Kidney glomerular epithelial cell (primary cell): ENCODE measurements at places on chromosomes 6 and 20.
A peak's percentile ranks its signal among the peaks of the same experiment; 100 is the strongest.

GRCh38 chr20:21512634-21513180, 1.2 kb downstream of the NKX2-2 start:
- no peak for DNase-seq

DNA sequence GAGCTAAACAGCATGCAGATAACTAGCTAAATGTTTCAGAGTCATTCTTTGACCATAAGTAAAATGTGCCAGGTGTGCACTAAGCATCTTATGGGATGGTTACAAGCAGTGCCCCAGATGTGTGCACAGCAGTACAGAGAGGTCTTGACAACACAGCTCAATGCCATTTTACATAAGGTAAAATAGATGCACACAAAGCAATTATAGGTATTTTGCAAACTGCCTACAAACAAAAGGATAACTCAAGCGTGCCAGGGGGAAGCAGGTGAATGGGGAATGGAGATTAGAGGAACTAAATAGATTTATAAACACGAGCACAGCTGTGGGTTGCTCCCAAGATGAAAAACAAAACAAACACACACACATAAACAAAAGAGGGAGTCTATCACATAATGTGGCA, 64.8 kb downstream of the SLC2A10 start:
- no peak for DNase-seq

DNA sequence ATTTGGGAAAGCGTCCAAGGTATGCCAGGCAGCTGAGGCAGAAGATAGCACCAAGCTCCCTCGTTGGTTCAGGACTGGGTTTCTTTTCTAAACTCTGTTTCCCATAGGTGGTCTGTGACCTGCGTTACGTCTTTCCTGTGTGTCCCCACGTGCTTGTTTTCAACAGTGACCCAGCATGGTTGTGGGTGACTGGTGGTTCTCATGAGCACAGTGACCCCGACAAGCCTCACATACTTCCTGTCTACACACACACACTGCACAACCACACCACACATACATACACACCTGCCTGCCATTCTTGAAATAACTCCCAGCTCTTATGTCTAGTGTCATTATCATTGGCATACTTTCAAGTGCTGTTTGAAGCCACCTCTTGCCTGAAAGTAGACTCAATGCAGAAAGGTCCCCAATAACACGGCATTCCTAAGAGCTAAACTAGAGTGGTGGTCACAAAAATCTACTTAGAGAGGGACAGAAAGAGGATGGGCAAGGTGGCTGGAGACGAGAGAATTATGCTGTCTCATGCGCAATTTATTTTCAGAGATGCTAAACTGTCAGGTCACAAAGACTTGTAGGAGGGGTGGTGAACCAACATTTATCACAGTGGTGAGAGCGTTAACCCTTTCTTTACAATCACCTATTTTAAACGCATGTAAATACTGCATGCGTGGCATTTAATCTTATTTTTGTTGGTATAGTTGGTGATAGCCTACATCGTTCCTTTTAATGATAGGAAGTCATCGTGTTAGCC, 66.7 kb downstream of the GCNT2 start:
- DNase-seq, result no peak

DNA sequence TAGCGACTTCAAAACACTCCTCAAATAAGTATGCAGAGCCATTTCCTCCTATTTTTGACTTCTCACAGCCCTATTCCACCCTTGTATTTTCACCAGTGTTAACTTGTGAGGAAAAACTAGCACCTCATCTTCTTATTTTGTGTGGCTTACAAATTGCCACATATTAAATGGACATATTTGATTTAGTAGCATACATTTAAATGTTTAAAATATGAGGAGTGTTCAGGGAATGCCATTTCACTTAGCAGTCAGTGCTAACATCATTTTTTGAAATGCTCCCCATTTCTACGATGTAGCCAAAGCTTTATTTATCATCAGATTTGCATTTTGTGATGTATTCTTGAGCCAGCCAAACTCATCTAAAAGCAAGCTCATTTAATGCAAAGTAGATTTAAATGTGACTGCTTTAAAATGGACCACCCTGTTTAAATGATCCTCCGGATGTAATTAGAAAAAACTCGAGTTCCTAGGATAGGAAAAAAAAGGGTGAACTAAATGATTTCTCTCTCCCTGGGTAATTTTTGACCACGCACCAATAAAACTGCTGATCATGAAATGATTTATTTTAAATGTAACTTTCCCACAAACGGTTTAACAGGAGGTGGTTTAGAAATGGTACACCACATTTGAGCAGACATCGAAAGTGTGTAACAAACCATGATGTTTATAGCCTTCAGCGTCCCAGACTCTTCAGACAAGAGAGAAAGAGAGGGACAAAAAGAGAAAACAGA, 172.6 kb downstream of the CD83 start:
- DNase-seq, result no peak

GRCh38 chr6:48564036-48564820, 453.2 kb upstream of the PTCHD4 start:
- no peak for DNase-seq

GRCh38 chr20:63775096-63775978, 35.8 kb downstream of the SLC2A4RG start:
- DNase-seq, result no peak

- DNase-seq, result no peak
Measured at GRCh38 chr6:143225929-143226328, 165.2 kb downstream of the AIG1 start.

DNA sequence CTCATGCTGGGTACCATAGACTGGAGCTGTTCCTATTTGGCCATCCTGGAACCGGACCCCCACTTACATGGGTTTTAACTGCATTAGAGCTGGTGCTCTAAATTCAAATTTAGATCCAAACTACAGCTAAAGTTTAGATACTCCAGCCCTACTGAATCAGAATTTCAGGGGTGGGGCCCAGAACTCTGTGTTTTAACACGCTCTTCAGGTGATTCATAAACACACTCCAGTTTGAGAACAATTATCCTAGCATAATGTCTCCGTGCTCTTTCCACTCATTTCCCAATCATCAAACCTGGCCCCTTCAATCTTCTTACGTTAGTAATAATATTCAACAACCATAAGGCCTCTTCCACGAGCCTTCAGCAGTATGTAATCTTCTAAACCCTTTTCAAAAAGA, 15.3 kb downstream of the TRPC4AP start:
- DNase-seq, result no peak

DNA sequence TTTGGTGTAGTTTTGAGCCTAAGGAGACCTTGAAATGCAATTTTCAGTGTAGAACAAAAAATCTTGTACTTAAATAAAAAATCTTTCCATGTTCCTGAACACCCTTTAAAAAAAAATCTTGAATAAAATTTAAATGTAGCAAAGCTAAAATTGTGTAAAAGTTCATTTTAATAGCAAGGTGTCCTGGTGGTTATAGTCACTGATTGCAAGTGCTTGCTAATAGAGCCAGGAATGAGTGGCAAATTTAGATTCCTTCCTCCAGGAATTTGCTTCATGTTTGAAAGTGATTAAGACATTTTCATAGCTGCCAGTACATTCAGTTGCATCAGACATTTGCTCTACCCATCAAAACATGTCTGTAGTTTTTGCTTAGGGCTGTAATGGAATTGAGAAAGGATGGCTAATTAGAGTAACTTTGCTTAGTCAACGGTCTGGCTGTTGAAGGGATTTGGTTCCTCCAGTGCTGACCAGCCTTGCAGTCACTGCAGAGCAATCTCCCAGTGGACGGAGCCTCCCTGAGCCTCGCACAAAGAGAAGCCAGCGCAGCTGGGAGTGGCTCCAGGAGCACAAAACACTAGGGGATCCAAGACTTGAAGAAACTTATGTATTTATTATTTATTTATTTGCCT, 36.5 kb downstream of the AKAP12 start:
- peak; percentile 53 for DNase-seq

GRCh38 chr6:44030812-44031454, 96.3 kb downstream of the MRPL14 start:
- no peak for DNase-seq

GRCh38 chr6:13730704-13731103, 19.1 kb upstream of the RANBP9 start:
- no peak for DNase-seq

DNA sequence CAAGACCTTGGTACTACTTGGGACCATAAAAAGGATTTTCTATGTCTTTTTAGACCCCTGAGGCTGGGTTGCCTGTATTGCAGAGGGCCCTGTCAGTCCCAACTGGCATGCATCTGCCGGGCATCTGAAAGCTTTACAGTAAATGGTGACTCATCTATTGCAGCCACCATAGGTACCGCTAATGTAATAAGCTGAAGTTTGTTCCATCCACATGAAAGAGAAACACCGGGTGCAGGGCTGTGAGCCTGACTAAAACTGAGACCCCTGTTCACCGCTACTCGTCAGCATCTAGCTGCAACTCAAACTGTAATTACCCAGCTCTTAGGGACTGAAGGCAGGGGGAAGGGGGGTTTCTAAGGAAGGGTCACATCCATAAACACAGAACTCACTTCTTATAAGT, 49.5 kb downstream of the TRERF1 start:
- DNase-seq, result no peak
